ENCODE measurements at places on chromosomes 3 and 15.
A peak's percentile ranks its signal among the peaks of the same experiment; 100 is the strongest.

GRCh38 chr15:23038726-23039142 lies 635 bp downstream of the TUBGCP5 start:
- peak; percentile 50 for DNase-seq

- peak; percentile 70 for DNase-seq
Observed at GRCh38 chr3:123559040-123559861, 25.6 kb downstream of the HACD2 start.

DNA sequence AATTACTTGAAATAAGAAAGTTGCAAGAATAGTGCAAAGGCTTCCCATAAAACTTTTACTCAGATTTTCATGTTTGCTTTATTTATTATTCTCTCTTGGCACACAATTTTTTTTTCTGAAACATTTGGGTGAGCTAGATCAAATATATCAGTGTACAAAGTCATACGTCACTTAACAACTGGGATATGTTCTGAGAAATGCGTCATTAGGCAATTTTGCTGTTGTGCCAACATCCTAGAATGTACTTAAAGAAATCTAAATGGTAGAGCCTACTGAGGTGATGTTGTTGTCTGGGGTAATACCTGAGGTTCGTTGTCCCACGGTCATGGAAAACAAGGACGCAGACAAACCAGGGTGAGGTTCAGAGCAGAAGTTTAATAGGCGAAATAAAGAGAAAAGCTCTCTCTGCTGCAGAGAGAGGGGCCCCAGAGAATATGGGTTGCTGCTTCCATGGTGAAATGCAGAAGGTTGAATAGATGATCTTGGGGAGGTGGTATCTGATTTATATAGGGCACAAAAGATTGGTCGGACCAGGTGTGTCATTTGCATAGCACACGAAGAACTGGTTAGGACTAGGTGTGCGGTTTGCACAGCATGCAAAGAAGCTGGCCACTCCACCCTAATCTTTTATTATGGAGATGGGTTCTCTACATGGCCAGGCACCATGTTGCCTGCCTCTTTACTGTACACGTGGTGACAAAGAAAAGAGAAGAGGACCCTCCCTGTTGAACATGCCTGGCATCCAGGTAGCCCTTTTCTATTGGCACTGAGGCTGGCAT lies 8.8 kb upstream of the GRAMD1C start:
- DNase-seq: no peak

- no peak for DNase-seq
Observed at GRCh38 chr3:142174559-142174958, 25.2 kb upstream of the TFDP2 start.

DNA sequence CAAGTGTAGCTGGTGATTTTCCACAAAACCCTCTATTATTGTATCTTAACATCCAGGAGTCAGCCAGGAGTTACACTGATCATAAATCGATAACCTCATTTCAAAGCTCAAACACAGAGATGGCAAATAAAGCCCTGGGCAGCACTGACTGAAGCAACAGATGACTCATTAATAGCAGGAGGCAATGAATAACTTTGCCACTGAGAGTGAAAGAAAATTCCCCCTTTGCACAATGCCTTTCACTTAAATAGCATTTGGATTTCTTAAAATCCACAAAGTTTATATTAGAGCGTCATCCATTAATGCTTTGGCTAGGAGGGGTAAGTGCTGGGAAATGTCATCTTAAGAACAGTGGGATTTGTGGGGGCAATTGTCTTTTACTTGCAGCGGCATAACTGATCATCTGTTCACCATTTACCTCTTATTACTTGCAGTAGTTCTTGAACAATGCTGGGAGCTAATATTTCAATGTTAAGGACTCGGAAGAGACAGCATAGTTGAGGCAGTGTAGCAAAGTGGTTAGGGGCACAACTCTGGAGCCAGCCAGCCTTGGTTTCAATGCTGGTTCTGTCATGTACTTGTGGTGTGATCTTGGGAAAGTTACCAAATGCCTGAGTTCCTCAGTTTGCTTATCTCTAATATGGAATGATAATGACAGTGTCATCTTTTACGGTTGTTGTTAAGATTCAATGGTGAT lies 630.4 kb upstream of the TBL1XR1 start:
- DNase-seq: no peak

All from NCI-H2171 treated with DMSO at 0.1 percent for 48 hours (cell line).